SK-N-SH (cell line): ENCODE measurements at places on chromosomes 2 and 18.

DNA sequence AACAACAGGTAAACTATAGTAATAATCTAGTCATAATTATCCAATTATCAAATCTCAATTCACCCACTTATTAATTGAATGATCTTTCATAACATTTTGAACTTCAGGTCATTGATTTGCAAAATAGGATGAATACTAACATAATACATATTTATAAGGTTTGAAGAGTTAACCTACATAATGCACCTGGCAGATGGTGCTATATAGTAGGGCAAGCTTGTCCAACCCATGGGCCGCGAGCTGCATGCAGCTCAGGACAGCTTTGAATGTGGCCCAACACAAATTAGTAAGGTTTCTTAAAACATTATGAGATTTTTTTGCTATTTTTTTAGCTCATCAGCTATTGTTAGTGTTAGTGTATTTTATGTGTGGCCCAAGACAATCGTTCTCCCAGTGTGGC is 815.8 kb upstream of the ID2 start:
- no peak for DNase-seq

DNA sequence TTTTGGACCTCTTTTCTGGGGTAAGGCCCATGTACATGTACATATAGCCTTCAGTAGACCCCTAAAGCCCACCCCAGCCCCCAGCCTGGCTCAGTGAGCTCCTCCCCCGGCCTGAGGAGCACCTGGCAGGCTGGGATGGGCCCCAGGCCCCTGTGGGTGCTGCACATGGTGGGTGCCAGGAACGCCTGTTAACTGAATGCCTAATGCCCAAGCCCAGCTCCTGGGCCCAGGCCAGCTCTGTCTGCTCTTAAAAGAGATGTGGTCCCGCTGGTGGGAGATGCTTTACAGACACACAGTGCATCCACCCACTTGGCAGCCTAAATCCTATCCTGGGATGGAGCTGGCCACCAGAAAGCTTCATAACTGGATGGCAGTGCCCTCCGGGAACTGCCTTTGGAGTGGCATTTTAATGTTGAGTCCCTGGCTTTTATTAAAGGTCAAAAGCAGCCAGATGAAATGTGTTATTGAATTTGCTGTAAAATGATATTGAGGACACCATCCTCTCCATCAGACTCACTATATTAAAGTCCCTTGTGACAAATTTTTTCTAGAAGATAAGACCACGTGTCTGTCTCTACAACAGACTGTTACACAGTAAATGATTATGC is 7.7 kb upstream of the OXER1 start:
- DNase-seq: peak; percentile 78

- no peak for DNase-seq
These were observed 32.2 kb upstream of the TRIB2 start for GRCh38 chr2:12684471-12684936.

DNA sequence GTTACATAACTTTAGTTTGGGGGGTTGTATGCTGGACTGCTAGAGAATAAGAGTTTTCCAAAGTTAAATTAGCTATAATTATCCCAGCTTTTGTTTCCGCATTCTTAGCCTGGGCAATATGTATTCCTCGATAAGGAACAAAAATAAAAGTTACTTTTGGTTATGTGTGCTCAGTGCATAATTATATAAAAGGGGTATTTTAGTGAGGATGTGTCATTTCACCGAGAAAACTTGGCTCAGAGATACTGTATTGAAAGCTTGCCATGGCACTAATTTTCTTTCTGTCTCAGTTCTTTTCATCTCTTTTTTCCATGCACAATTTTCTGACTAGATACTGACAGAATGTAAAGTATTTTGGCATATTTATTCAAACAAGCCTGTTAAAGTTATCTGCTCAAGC is 28.2 kb downstream of the ARHGAP15 start:
- DNase-seq: no peak

DNA sequence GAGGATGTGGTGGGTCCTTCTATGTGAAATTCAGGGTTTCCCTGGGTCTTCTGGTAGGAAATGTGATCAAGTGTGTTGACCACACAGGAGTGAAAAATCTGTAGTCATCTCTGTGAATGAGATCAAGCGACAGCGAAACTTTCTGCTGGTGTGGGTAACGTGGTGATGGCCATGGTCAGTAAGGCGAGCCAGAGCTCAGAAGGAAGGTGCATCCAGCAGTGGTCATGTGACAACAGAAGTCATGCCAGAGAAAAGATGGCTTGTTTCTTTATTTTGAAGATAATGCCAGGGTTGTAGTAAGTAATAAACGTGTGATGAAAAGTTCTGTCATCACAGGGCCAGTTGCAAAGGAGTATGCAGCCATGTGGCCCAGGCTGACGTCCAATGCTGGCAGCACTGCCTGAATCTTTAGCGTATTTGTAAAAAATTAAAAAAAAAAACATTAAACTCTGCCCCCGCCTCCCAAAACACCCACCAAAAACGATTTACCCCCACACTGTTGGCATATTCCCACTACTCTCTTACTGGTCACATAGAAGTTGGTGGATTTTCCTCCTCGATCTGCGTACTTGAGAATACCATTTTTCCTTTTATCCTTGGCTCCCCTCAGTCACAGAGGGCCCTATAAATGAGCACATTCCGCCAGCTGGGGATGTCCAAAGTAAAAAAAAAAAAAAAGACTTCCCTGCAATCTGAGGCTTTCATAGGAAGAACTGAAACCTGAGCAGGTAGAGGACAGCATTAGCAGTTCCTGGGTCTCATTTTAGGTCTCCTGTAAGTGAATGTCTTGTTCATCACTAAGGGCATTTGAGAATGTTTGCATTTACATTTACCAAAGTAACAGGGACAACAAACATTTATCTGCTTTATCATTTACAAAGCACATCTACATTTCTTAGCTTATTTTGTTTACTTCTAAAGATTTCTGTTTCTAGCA is 70.6 kb downstream of the SLC4A3 start:
- no peak for DNase-seq

DNA sequence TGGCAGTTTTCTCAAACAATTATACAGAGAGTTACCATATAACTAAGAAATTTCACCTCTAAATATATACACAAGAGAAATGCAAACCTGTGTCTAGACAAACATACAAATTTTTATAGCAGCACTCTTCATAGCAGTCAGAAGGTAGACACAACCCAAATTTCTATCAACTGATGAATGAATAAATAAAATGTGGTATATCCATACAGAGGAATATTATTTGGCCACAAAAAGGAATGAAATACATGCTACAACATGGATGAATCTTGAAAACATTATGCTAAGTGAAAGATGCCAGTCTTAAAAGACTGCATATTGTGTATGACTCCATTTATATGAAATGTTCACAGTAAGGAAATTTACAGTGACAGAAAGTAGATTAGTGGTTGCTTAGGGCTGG is 30.6 kb upstream of the KDM3A start:
- no peak for DNase-seq

DNA sequence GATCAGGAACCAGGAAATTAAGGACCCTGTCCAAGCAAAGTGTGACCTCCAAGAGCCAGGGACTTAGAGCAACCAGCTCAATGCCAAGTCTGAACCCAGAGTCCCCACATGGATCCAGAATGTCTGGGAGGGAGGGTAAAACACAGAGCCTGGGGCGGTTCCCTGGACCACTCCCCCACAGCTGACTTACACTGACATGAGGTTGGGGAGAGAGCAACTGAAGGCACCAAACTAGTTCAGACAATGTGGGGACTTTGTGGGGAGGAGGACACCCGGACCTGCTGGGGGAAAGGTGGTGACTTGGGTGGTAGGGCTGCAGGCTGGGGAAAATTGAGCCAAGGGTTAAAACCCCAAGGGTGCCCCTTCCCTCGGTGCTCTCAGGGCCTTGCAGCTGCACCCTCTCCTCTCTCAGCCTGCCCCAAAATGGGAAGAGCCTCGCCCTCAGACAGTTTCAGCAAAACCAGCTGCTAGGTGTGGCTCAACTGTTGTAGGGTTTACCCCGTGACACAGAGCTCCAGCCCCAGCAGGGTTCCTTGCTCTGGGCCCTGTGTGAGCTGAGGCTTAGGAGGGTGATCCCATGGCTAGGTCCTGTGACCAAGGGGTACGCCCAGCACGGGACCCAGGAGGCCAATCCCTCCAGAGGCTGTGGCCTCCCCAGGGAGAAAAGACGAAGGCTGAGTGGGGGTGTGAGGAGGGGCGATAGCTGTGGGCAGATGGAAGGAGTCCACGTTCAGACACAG is 28.6 kb downstream of the MARCO start:
- DNase-seq: no peak

DNA sequence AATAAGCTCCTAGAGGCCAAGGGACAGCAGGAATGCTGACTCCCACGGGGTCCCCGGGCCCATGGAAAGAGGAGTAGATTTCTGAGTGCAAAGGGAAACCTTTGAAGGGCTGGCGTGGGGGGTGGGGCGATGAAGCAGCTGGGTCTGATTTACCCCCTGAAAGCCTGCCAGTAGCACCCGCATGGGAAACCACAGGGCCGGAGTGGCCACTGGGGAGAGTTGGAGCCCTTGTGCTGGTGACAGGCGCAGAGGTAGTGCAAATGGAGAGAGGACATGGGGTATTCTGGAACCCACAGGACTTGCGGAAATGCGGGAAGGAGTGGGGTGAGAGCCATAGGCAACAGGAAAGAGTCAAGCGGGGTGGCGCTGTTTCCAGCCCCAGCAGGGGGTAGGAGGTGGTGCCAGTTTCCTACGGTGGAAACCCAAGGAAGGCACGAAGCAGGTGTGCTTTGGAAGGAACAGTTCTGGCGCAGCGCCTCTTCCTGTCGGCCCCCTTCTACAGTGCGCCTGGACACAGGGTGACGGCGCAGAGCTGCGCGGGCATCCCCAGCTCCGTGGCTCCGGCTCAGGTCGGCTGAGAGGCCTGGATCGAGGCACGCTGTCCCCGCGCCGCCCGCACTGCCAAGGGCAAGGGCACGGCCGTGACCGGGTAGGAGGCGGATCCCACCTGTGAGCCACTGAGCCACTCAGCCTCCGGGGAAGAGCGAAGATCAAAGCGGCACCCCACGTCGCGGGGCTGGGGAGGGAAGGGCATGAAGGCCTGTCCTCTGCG is 149.0 kb upstream of the GLI2 start:
- no peak for DNase-seq

DNA sequence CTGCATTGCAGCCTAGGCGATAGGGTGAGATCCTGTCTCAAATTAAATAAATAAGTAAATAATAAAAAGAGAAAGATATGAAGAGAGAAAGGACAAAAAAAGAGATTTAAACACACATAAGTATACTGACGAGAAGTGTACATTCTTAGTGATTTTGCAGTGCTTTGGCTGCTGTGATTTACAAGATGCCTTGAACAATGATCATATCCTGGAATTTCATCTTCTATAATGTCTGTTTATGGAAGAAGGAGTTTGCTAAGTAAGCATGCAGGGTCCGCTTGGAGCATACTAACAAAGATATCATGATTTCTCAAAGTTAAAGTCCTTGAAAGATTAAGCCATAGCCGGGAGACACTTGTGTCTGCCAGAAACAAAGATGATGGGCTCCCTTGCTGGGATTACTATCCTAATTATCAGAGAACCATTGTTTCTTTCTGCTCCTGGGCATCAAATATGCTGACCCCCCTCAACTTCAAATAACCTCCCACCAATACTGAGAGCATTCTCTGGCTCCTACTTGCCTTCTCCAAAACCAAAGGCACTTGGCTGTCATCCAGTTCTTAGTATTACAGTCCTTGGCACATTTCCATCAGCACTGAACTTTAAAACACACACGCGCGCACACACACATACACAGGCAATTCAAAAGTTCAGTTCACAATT is 47.5 kb upstream of the STAM2 start:
- peak; percentile 23 for DNase-seq

- no peak for DNase-seq
These were observed 31.9 kb upstream of the SLC35G4 start for GRCh38 chr18:11577271-11578112.

GRCh38 chr2:120300385-120300784 is 45.6 kb upstream of the INHBB start:
- DNase-seq: no peak

GRCh38 chr2:239570216-239570925 is 169.6 kb upstream of the HDAC4 start:
- no peak for DNase-seq

DNA sequence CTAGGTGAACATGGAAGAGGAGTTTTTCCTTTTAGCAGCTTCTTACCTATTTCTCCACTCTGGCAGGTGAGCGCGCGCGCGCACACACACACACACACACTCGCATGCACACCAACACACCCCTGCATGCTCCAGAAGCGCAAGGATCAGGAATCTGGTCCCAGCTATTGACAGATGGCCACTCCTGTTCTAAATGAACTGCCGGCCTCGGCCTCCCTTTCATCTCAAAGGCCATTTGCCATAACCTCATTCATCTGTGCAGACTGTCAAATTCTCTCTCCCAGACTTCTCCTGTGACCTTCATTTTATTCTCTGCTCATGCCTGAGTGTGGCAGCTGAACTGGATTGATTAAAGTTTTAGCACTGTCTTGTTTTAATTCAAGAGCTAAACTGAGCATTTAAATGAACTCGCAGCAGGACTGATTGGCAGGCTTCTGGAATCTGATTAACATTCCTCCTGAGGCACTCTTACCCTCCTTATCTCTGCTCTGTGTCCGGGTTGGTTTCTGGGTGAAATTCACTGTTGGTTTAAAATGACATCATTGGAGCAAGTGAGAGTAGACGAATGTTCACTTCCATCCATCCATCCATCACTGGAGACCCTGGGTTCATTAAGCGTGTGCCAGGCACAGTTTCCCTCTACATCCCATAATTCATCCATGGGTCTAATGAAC is 58.8 kb downstream of the FECH start:
- DNase-seq: peak; percentile 59

DNA sequence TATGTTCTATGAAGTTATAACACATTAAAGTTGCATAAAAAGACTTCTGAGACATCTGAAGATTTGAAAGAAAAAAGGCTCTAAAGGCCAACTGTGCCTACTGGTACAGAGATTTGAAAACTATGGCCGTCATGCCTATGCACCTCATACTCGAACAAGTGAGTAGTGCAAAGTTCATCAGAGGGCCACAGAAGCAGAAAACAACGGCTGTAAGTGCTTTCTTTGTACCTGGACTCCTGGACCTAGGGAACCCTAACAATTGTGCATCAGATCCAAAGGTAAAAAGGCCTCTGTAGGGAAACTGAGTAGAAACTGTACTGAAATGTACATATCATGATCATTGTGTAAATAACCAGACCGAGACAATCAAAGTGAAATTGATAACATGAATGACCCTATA is 230.4 kb upstream of the CHST9 start:
- DNase-seq: no peak

- peak; percentile 76 for DNase-seq
These were observed 500 bp downstream of the CCNYL1 start for GRCh38 chr2:207711750-207712530.
